Activated CD8-positive, alpha-beta T cell treated with anti-CD3 and anti-CD28 coated beads, Interleukin-2, amount 10 ng/mL, durations not matched to agents 7 days and 5 days (primary cell): ENCODE measurements at places on chromosomes 16 and 17. TPM values are rescaled to one million over a fixed set of nuclear protein-coding genes. Genes with fewer than 3 reads are reported as not detected.

DNA sequence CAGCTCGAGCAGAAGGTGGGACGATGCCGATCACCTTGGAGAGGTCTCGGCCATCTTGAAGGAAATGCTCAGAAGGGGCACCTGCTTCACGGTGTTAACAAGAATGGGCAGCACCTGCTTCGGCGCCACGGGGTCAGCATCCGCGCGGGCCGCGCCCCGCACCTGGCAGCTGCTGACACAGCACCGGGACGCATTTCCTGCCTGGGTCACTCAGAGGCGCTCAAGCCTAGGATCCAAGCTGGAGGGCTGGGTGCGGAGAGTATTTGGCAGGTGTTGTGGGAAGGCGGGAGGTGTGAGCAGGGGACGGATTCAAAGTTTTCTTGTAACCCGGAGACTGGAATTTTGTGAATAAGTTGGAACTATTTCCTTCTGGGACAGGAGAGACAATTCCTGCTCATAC lies 39.3 kb upstream of the AKTIP start:
- H3K4me3 ChIP-seq = no peak overlapping the region
- no peak for DNase-seq
- no peak overlapping the region for H3K27ac ChIP-seq
- H3K4me1 ChIP-seq = peaks cover 36% of the 10 kb centered on the region
- H3K36me3 ChIP-seq = no peaks in the 10 kb centered on the region

PIK3R6 gene
- total RNA-seq = 18.3 TPM

GRCh38 chr16:67170168-67170948 lies at the start of gene NOL3:
Gene NOL3, plus strand, starts transcription at chr16:67170538.
- peaks cover 7% of the 10 kb centered on the region for H3K36me3 ChIP-seq
- H3K4me1 ChIP-seq = peaks cover 60% of the 10 kb centered on the region
- peaks cover 53% of the 10 kb centered on the region for H3K27me3 ChIP-seq
- peak within 1 kb of the TSS; percentile 76 for H3K4me3 ChIP-seq
- peak; percentile 65 for DNase-seq

TEX19 gene
- not detected for total RNA-seq

DNA sequence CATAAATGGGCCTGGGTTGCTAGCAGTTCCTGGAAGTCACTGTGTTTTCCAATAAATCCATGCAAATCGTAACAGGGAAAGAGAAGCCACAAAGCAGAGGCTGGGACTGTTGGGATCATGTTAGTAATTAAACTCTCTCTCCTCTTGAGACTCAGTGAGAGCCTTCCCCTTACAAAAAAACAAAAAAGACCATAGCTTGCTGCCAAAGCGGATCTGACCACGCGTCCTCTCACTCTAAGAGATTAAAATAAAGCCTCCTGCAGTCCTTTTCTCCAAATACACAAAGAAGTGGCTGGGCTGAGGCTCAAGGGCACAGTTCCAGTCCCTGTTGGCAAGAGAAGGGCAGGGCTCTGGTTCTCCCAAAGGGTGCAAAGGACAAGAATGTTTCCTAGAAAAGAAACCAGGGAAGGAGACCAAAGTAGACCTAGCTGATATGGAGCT lies 38.5 kb downstream of the PIGL start:
- H3K27me3 ChIP-seq = no peaks in the 10 kb centered on the region
- no peak overlapping the region for H3K27ac ChIP-seq
- peaks cover 7% of the 10 kb centered on the region for H3K36me3 ChIP-seq
- no peak overlapping the region for H3K4me3 ChIP-seq

- H3K4me1 ChIP-seq = no peaks in the 10 kb centered on the region
- no peak overlapping the region for H3K4me3 ChIP-seq
- peaks cover 5% of the 10 kb centered on the region for H3K27me3 ChIP-seq
- H3K27ac ChIP-seq = no peak overlapping the region
- H3K36me3 ChIP-seq = no peaks in the 10 kb centered on the region
These were observed 74.2 kb upstream of the CBX4 start for GRCh38 chr17:79913451-79913850.

MT1E gene
- total RNA-seq = 74.8 TPM

CCL8 gene
- total RNA-seq = not detected

GRCh38 chr16:19240494-19240893 lies 45.0 kb upstream of the CLEC19A start:
- DNase-seq = no peak
- no peak overlapping the region for H3K27ac ChIP-seq
- H3K4me3 ChIP-seq = no peak overlapping the region
- no peaks in the 10 kb centered on the region for H3K27me3 ChIP-seq
- H3K36me3 ChIP-seq = no peaks in the 10 kb centered on the region

TUBD1 gene
- 14.5 TPM for total RNA-seq

CDH3 gene
- total RNA-seq = not detected

DNA sequence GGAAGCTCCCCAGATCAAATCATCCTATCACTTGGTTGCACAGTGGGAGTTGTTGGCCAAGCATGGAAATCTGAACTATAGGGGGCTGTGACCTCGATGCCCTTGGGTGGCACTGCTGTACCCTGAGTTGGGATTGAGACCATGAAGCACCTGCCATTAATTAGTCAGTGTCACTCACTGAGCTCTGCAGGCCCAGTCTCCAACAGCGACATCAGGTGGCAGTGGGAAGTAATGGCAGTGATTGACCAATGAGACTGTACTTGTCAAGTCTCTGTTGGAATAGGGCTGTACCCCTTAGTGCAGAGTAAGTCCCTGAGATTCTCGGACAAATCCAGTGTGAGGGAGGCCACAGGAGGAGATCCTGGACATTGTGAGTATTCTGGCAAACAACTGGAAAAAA lies 118.0 kb upstream of the RPL38 start:
- H3K4me1 ChIP-seq = no peaks in the 10 kb centered on the region
- H3K36me3 ChIP-seq = no peaks in the 10 kb centered on the region
- no peak overlapping the region for H3K4me3 ChIP-seq
- peaks cover 5% of the 10 kb centered on the region for H3K27me3 ChIP-seq

- DNase-seq = no peak
- H3K4me1 ChIP-seq = no peaks in the 10 kb centered on the region
- no peaks in the 10 kb centered on the region for H3K36me3 ChIP-seq
- no peak overlapping the region for H3K27ac ChIP-seq
- no peak overlapping the region for H3K4me3 ChIP-seq
These were observed 36.7 kb upstream of the ERCC4 start for GRCh38 chr16:13883276-13883675.

GRCh38 chr16:31477220-31478216 lies 5.4 kb upstream of the SLC5A2 start:
- peaks cover 44% of the 10 kb centered on the region for H3K27me3 ChIP-seq
- H3K4me3 ChIP-seq = peak overlapping the region; percentile 79
- no peak overlapping the region for H3K27ac ChIP-seq
- H3K36me3 ChIP-seq = no peaks in the 10 kb centered on the region
- peak; percentile 51 for DNase-seq

- H3K36me3 ChIP-seq = no peaks in the 10 kb centered on the region
- no peak overlapping the region for H3K27ac ChIP-seq
- no peak for DNase-seq
- H3K27me3 ChIP-seq = no peaks in the 10 kb centered on the region
These were observed 18.4 kb downstream of the TOX3 start for GRCh38 chr16:52528393-52529065.

CES3 gene
- total RNA-seq = 2.4 TPM

MAP2K6 gene
- 11.6 TPM for total RNA-seq

DNA sequence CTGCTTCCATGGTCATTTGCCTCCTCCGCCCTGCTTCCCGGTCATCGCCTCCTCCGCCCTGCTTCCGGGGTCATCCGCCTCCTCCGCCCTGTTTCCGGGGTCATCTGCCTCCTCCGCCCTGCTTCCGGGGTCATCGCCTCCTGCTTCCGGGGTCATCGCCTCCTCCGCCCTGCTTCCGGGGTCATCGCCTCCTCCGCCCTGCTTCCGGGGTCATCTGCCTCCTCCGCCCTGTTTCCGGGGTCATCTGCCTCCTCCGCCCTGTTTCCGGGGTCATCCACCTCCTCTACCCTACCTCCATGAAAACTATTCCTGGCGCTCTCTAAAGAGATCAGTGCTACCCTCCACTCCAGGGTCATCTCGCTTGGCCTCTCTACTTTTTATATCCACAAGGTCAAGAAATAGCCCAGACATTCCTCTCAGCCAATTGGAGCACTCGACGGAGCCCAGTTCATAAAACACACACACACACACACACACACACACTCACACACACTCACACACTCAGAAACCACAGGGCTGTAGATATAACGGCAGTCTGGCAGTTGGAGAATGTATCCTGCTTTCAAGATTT lies 44.8 kb downstream of the TRARG1 start:
- no peak overlapping the region for H3K27ac ChIP-seq
- no peak overlapping the region for H3K4me3 ChIP-seq
- H3K4me1 ChIP-seq = no peaks in the 10 kb centered on the region
- peaks cover 5% of the 10 kb centered on the region for H3K27me3 ChIP-seq
- no peak for DNase-seq

- DNase-seq = peak; percentile 72
- peaks cover 39% of the 10 kb centered on the region for H3K27me3 ChIP-seq
- H3K36me3 ChIP-seq = no peaks in the 10 kb centered on the region
- H3K4me3 ChIP-seq = peak within 1 kb of the TSS; percentile 76
These were observed at the start of gene COPZ2 for GRCh38 chr17:48037036-48037837. Gene COPZ2, minus strand, starts transcription at chr17:48037797. Its CDS starts 20 bp downstream, at chr17:48037777.

MMP25 gene
- 58.0 TPM for total RNA-seq

DNA sequence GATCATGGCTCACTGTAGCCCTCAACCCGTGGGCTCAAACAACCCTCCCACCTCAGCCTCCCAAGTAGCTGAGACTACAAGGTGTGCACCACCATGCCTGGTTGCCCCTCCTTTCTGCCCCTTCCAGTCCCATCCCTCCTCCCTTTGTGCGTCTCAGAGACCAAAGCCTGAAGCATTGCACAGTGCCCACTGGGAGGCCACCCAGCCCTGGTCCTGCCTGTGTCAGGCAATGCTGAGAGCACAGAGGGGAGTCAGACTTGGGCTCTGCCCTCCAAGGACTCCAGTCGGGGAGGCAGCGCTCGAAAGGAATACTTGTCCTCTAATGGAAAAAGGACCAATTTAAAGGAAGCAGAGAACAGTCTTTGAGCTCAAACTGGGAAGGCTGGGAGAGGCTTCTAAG lies 20.4 kb downstream of the RAI1 start:
- no peak for DNase-seq
- H3K27me3 ChIP-seq = no peaks in the 10 kb centered on the region
- H3K4me3 ChIP-seq = no peak overlapping the region
- no peaks in the 10 kb centered on the region for H3K36me3 ChIP-seq
- H3K27ac ChIP-seq = no peak overlapping the region
- peaks cover 22% of the 10 kb centered on the region for H3K4me1 ChIP-seq

OR3A2 gene
- 1.2 TPM for total RNA-seq

GRCh38 chr17:17842111-17842876 lies 5.5 kb upstream of the SREBF1 start:
- H3K4me1 ChIP-seq = peaks cover 56% of the 10 kb centered on the region
- DNase-seq = no peak
- no peaks in the 10 kb centered on the region for H3K27me3 ChIP-seq
- no peak overlapping the region for H3K4me3 ChIP-seq

- H3K4me3 ChIP-seq = no peak overlapping the region
- H3K27me3 ChIP-seq = peaks cover 13% of the 10 kb centered on the region
- no peaks in the 10 kb centered on the region for H3K36me3 ChIP-seq
- H3K27ac ChIP-seq = no peak overlapping the region
- H3K4me1 ChIP-seq = peaks cover 20% of the 10 kb centered on the region
These were observed 20.5 kb downstream of the KRT9 start for GRCh38 chr17:41551365-41551764.

ETV4 gene
- 3.9 TPM for total RNA-seq

PLA2G10 gene
- not detected for total RNA-seq

- peaks cover 49% of the 10 kb centered on the region for H3K36me3 ChIP-seq
- H3K27me3 ChIP-seq = no peaks in the 10 kb centered on the region
- no peak overlapping the region for H3K4me3 ChIP-seq
- no peak for DNase-seq
- no peak overlapping the region for H3K27ac ChIP-seq
- no peaks in the 10 kb centered on the region for H3K4me1 ChIP-seq
These were observed 30.6 kb upstream of the FAAP100 start for GRCh38 chr17:81582749-81583148.

- H3K4me3 ChIP-seq = no peak overlapping the region
- no peak overlapping the region for H3K27ac ChIP-seq
- DNase-seq = no peak
- H3K4me1 ChIP-seq = no peaks in the 10 kb centered on the region
These were observed 10.1 kb upstream of the TANC2 start for GRCh38 chr17:62955841-62956352.

TMEM170A gene
- 31.1 TPM for total RNA-seq

TPSG1 gene
- not detected for total RNA-seq

TBC1D3 gene
- total RNA-seq = not detected

DNA sequence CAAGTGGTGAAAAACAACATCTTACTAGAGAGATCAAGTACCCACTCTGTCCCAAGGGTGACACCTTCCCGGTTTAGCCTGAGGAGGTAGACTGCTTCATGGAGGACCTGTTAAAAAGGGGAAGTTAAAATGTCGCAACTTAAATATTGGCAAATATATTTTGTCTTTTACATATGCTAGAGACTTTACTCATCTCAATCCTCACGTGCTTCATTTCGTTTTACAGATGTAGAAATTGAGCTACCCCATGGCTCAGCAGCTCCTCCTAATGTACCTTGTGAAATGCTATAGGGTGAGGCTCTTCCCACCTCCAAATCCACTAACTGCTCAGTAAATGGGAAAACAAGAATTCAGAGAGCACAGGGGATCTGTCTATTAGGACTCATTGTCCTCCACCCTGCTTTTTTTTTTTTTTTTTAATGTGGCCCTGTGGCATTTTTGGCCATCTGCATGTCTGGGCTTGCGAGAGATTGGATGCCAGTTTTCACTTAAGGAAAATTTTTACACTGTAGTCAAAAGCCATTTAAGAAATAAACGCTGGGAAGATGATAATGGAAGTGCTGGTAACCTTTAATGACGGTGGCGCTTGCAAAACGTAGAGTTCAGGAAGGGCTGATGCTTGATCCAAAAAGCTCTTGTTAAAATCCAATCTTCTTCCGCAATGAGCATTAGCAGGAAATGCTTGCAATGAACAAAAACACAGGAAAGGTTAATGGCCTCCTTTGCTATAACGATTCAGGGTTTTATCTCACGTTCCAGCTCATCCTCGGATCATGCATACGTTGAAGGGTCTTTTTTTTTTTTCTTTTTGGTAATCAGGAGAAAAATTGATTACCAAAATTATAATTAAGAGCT lies 39.8 kb downstream of the HSBP1 start:
- H3K4me1 ChIP-seq = no peaks in the 10 kb centered on the region
- H3K27ac ChIP-seq = no peak overlapping the region
- peaks cover 4% of the 10 kb centered on the region for H3K27me3 ChIP-seq
- no peaks in the 10 kb centered on the region for H3K36me3 ChIP-seq
- DNase-seq = no peak
- H3K4me3 ChIP-seq = no peak overlapping the region

DNA sequence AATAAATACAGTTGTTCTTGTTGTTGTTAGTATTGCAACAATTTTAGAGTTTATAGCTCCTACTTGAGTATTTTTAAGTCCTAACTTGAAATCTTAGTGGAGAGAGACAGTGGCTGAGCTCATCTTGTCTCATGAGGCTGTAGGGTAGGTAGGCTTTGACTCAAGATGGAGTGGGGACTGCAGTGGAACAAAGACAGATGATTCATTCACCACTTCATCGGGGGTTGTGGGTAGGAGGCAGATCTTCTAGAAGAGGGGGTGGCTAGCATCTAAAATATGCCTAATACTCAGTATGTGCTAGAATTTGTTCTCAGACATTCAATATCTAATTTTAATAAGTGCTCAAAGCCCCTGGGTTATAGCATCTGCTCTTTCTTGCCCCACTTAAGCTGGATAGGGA lies 13.1 kb upstream of the MMD start:
- no peak for DNase-seq
- H3K27me3 ChIP-seq = peaks cover 14% of the 10 kb centered on the region
- no peaks in the 10 kb centered on the region for H3K36me3 ChIP-seq
- H3K27ac ChIP-seq = no peak overlapping the region
- no peak overlapping the region for H3K4me3 ChIP-seq
